ENCODE measurements at places on chromosomes 6 and 20. TPM values are rescaled to one million over a fixed set of nuclear protein-coding genes. Genes with fewer than 3 reads are reported as not detected.
A peak's percentile ranks its signal among the peaks of the same experiment; 100 is the strongest.

KIF6 gene
- 2.6 TPM for total RNA-seq

BACH2 gene
- total RNA-seq: 4.2 TPM

VWA7 gene
- not detected for total RNA-seq

CALHM5 gene
- 2.0 TPM for total RNA-seq

MACROD2 gene
- total RNA-seq: 1.4 TPM

RAB32 gene
- total RNA-seq: 61.0 TPM

CTAGE9 gene
- not detected for total RNA-seq

IRF4 gene
- 0.29 TPM for total RNA-seq

TGM2 gene
- 222 TPM for total RNA-seq

RAD21L1 gene
- not detected for total RNA-seq

EPPIN gene
- not detected for total RNA-seq

WFDC5 gene
- total RNA-seq: not detected

CTNNBL1 gene
- total RNA-seq: 46.7 TPM

- DNase-seq: no peak
- peaks cover 25% of the 10 kb centered on the region for H3K36me3 ChIP-seq
- H3K4me1 ChIP-seq: peaks cover 100% of the 10 kb centered on the region
- no peaks in the 10 kb centered on the region for H3K27me3 ChIP-seq
- no peak overlapping the region for H3K4me3 ChIP-seq
- peak overlapping the region; percentile 95 for H3K27ac ChIP-seq
Observed at GRCh38 chr20:57404419-57405072, 13.3 kb downstream of the RBM38 start.

DNA sequence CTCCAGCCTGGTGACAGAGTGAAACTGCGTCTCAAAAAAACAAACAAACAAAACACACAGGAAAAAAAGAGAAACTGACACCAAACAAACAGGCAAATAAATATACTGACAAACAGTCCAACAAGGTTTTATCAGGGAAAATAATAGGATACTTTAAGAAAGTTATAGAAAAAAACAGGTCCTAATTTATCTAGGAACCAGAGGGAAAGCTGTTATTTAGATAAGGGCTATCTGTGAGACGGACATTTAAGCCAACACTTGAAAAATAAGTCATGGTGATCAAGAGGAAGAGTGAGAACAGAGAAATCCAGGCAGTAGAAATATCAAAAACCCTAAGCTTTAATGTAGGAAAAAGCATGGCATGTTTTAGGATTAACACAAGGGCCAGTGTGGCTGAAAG lies 68.9 kb downstream of the FAM217A start:
- H3K4me3 ChIP-seq: no peak overlapping the region
- peaks cover 20% of the 10 kb centered on the region for H3K4me1 ChIP-seq
- H3K36me3 ChIP-seq: no peaks in the 10 kb centered on the region
- no peaks in the 10 kb centered on the region for H3K27me3 ChIP-seq
- DNase-seq: no peak

DNA sequence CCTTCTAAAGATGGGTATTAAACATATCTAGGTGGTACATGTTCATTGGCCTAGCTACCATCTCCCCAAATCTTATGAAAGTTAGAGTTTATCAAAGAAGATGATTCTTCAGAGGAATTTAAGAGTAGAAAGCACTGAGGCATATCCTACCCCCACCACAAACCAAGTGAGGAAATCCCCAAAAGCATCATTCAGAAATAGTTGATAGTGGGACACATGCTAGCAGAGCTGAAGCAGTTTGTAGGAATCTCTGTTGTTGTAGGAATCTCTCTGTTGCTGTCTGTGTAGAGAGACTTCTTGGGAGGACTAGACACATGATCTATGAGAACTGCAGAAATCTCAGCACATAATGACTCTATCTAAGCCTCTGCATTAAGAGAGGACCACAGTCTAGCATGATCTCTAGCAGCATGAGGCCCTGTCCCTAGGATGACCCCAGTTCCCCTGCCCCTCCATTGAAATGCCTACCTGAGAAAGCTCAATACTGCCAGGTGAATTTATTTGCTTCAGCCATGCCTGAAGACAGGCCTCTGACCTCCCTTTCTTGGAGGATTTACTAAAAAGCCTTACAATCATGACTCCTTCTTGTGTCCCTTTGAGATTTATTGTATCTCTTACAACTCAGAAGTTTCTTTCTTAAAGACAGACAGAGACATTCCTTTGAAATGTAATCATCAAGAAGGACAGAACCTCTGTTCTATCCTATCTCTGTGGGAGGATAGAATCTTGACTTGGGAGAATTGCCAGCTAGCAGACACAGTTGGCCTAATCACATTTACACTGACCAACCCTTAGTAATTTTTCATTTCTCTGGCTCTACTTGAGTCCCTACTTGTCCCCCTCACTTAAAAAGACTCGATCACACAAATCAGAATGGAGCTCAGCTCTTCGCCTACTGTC lies 582.4 kb downstream of the PHF3 start:
- H3K4me1 ChIP-seq: no peaks in the 10 kb centered on the region
- no peak overlapping the region for H3K27ac ChIP-seq
- H3K27me3 ChIP-seq: no peaks in the 10 kb centered on the region
- H3K4me3 ChIP-seq: no peak overlapping the region
- H3K36me3 ChIP-seq: no peaks in the 10 kb centered on the region

DNA sequence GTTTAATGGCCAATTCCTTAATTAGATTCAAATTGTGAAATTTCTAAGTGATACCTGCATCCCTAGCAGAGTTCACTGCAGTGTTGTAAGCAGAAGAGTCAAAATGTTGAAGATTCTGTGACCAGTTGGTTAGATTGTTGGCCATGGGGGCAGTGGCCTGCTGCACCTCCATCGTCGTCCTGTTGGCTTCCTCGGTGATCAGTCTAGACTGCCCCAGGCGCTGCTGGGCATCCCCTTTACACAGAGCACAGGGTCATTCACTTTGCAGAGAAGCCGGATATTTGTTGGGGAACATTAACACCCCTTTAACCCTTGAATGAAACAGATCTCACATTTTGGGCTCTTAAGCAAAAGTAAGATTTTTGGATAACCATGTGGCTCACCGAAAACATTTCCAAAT lies 60.7 kb downstream of the FAM229B start:
- DNase-seq: no peak
- H3K4me3 ChIP-seq: no peak overlapping the region
- H3K4me1 ChIP-seq: peaks cover 35% of the 10 kb centered on the region
- H3K36me3 ChIP-seq: peaks cover 76% of the 10 kb centered on the region

DNA sequence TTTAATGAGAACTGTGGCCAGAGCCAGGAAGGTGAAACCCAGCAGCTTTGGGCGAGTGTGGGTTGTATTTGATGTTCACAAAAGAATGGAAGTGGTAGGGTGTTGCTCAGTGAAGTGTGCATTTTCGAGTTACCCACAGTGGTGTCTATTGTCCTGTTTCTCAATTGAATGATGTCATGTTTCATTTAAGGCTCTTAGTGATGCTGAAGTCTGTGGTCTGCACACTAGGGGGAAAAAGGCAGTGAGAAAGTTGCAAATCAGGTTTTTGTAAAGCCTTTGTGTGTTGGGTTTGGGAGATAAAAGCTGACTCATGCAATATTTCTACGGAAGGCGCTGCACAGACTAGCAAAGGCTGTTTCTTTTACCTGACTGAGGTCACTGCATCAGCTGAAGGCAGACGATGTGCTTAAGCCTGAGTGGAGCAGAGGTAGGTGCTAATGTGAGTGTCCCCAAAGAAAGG lies 121.1 kb downstream of the PLEKHG1 start:
- no peaks in the 10 kb centered on the region for H3K36me3 ChIP-seq
- no peak overlapping the region for H3K4me3 ChIP-seq
- no peaks in the 10 kb centered on the region for H3K27me3 ChIP-seq
- no peak for DNase-seq

DNA sequence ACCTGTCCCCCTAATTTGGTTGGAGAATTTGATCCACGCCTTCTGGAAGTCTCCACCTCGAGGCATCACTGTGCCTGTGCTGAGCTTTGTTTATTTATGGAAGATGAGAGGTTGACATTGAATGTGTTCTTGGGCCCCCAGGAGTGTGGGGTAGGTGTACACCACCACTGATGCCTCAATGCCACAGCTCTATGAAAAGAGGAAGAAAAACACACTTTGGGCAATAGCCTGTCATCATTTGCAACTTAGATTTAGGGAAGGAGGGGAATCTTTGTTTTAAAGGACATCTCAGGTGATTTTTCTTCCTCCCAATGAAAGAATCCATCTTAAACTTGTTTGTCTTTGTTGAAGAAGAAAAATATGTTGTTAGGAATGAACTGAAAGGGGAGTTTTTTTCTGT lies 42.6 kb downstream of the TBC1D7 start:
- no peaks in the 10 kb centered on the region for H3K4me1 ChIP-seq
- DNase-seq: no peak
- no peaks in the 10 kb centered on the region for H3K27me3 ChIP-seq
- no peak overlapping the region for H3K27ac ChIP-seq

DNA sequence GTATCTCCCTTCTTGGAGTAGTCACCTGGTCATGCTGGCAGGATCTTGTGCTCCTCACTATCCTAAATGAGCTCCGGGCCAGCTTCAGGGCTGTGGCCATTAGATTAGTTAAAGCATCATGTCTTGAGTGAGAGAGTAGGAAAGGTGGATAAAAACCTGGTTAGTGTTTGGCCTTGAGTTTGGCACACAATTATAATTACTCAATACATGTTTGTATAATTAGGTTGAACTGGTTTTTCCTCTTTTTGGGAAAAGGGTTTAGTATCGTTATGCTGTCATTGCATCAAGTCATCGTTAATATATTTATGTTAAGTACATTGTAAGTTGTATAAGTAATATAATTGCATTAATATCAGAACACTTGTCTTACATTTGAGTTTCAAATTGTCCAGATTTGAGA lies 126.3 kb downstream of the CDKAL1 start:
- peaks cover 13% of the 10 kb centered on the region for H3K4me1 ChIP-seq
- no peaks in the 10 kb centered on the region for H3K36me3 ChIP-seq
- no peak for DNase-seq
- H3K4me3 ChIP-seq: no peak overlapping the region

DNA sequence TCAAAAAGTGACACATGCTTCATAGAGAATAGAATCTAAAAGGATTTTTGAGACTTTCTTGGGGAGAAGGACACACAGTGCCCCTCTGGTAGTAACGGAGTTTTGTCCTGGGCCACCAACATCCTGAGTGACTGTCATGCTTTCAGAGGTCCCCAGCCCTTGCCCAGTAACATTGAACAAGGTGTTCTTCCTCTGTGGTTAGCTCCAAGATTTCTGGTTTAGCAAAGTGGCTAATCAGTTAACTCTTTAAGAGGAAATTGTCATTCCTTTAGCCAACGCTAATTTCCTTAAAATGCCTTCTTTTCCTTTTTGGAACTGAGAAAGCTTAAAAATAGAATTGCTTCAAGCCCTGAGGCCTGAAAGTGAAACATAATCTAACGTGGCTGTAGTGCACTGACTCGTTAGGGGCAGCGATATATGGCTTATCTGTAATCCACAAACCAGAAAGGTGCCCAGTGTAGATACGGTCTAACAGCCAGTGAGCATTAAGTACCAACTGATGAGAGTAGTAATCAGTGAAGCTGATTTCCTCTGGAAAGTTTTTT lies 7.8 kb downstream of the E2F3 start:
- no peak for DNase-seq
- H3K4me3 ChIP-seq: no peak overlapping the region
- H3K36me3 ChIP-seq: no peaks in the 10 kb centered on the region
- no peaks in the 10 kb centered on the region for H3K27me3 ChIP-seq

DNA sequence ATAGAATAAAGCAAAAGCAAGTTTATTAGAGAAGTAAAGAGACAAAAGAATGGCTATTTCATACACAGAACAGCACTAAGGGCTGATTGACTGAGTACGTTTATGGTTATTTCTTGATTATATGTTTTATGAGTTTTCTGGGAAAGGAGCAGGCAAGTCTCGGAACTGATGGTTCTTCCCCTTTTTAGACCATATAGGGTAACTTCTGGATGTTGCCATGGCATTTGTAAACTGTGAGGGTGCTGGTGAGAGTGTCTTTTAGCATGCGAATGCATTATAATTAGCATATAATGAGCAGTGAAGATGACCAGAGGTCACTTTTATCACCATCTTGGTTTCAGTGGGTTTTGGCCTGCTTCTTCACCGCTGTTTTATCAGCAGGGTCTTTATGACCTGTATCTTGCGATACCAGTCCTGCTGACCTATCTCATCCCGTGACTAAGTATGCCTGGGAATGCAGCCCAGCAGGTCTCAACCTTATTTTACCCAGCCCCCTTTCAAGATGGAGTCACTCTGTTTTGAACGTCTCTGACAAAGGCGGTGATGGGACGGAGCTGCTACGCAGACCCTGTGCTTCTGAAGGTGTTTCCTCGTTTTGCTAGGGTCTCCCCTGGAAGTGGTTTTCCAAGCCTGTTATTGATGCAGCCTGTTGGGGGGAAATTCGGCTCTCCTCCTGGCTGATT lies 45.4 kb upstream of the BMP6 start:
- H3K27me3 ChIP-seq: no peaks in the 10 kb centered on the region
- no peaks in the 10 kb centered on the region for H3K36me3 ChIP-seq
- DNase-seq: peak; percentile 62
- no peaks in the 10 kb centered on the region for H3K4me1 ChIP-seq

- H3K4me3 ChIP-seq: no peak overlapping the region
- H3K27ac ChIP-seq: no peak overlapping the region
- H3K4me1 ChIP-seq: no peaks in the 10 kb centered on the region
Observed at GRCh38 chr20:33900521-33901131, 89.5 kb downstream of the CHMP4B start.

GRCh38 chr6:166068768-166069167 lies 98.9 kb downstream of the TBXT start:
- H3K27me3 ChIP-seq: no peaks in the 10 kb centered on the region
- H3K4me1 ChIP-seq: no peaks in the 10 kb centered on the region
- no peak overlapping the region for H3K27ac ChIP-seq

DNA sequence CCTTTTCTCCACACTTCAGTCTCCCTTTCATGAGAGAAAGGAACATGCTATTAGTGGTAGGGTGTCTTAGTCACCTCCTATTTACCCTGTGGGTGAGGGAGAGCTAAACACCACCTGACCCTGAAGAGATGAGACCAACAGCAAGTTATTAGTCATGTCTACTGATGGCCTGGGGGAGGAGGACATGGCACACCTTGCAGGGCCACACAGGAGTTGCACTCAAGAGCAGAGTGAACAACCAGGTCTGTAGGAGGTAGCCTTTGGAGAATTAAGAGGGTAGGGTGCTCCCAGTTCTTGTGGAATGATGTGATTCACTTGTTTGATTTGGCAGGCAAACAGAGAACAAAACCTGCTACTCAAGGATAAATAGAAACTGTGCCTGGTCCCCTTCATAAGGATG lies 82.7 kb upstream of the FABP7 start:
- no peak for DNase-seq
- no peaks in the 10 kb centered on the region for H3K36me3 ChIP-seq
- H3K4me1 ChIP-seq: no peaks in the 10 kb centered on the region
- H3K27me3 ChIP-seq: no peaks in the 10 kb centered on the region

GRCh38 chr6:71433441-71433840 lies 144.8 kb downstream of the OGFRL1 start:
- H3K4me3 ChIP-seq: no peak overlapping the region
- H3K27ac ChIP-seq: no peak overlapping the region
- no peaks in the 10 kb centered on the region for H3K27me3 ChIP-seq
- no peaks in the 10 kb centered on the region for H3K36me3 ChIP-seq

- no peak for DNase-seq
- H3K4me1 ChIP-seq: no peaks in the 10 kb centered on the region
- H3K27ac ChIP-seq: peak overlapping the region; percentile 84
- H3K4me3 ChIP-seq: peak overlapping the region; percentile 82
Observed at GRCh38 chr6:138690975-138691594, 82.5 kb upstream of the CCDC28A start.
